ENCODE measurements at places on chromosomes 2 and 18.

DNA sequence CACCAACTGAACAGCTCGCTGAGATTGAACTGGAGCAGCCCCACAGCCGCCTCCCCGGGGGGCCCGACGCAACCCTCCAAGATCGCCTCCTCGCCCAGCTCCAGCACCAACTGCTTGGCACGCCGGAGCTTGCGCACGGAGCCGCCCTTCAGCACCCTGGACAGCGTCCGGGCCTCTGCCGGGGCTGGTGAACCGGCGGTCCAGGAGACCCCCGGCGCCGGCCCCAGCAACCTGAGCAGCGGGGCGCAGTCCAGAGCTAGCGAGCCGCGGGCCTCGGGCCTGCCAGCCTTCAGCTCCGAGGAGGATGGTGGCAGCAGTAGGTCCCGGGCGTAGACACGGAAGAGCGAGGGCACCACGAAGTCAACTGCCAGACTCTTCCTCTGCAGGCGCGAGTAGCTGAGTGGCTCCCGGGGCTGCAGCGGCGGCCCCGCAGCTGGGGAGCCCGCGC, 1.2 kb downstream of the ALK start:
- DNase-seq: peak; percentile 51

GRCh38 chr2:189514104-189514503, 66.5 kb downstream of the SLC40A1 start:
- DNase-seq: no peak

DNA sequence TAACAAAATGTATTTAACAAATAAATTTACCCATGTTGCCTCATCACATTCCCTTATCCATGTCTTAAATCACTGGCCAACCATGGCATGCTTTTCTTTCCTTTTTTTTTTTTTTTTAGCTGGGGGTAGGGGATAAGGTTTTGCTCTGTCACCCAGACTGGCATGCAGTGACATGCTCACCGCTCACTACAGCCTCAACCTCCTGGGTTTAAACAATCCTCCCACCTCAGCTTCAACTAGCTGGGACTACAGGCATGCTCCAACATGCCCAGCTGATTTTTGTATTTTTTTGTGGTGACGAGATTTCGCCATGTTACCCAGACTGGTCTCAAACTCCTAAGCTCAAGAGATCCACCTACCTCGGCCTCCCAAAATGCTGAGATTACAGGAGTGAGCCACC, 266.4 kb downstream of the THSD7B start:
- no peak for DNase-seq

DNA sequence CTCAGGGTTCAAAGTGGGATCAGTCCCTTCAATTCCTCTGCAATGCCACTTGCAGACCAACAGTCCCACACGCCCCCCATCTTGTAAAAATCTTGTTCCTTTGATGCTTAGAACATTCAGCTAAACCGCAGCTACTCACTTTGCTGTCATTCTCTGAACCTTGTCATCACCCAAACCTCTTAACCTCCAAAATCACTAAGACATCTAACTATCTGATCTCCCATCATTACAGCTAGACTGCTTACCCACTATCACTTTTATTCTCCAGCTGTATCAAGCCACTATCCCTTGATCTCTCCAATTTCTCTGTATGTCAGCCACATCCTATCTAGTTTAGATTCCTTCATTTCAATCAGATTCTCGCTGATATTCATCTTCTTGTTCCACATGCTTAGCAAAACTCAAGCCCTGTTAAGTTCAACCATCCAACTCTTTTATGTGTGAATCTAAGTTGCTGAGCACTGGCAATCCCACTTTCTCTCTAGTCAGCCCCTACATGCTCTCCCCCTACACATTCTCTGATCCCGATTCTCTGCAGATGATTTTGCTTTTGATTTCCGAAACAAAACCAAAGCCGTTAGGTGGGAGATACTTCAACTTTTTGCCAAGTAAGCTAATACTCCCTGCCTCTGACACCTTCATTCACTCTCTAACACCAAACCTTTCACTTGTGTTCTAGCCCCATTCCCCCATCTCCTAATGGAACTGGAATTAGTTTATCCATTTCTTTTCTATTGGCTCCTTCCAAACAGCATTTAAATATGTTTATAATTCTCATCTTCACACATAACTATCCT, 4.6 kb downstream of the GTF3C2 start:
- peak; percentile 88 for DNase-seq

GRCh38 chr2:110828330-110828729, 96.0 kb downstream of the ACOXL start:
- DNase-seq: no peak

DNA sequence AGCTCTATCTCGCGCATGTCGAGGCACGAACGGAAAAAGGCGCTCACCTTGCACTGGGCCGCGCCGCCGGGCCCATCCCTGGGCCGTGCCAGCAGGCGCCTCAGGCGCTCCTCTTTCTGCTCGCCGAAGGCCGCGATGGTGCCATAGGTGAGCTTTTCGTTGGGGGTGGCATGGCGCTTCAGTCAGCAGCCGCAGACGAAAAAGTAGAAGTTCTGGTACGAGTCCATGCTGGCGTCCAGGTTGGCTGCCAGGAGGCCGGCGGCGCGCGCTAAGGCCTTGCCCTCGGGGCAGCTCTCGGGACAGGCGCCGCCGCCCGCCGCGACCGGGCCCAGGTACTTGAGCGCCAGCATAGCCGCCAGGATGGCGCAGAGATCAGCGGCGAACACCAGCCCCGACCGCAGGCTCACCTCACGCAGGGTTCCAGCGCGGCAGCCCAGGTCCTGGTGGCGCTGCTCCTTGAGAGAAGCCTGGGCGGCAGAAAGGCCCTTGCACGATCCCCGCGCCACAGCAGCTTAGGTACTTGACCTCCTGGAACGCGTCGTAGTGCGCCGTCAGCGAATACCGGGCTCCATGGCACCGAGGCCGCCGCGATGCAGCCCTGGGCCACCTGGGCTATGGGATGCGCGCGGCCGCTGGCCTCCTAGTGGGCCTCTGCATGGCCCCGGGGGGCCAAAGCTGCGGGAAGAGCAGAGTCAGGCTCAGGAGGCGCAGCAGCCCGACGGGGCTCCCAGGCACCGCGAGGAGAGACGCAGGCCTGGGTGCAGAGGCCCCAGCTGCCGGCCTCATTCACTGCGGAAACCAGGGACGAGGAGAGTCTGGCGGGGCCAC, 12.8 kb downstream of the ALPG start:
- no peak for DNase-seq

GRCh38 chr2:78814331-78814986, 211.0 kb upstream of the REG3G start:
- no peak for DNase-seq

- DNase-seq: no peak
Observed at GRCh38 chr2:157466764-157467163, 22.9 kb upstream of the CYTIP start.

- DNase-seq: no peak
Observed at GRCh38 chr2:232537499-232537898, 2.0 kb upstream of the CHRNG start.

DNA sequence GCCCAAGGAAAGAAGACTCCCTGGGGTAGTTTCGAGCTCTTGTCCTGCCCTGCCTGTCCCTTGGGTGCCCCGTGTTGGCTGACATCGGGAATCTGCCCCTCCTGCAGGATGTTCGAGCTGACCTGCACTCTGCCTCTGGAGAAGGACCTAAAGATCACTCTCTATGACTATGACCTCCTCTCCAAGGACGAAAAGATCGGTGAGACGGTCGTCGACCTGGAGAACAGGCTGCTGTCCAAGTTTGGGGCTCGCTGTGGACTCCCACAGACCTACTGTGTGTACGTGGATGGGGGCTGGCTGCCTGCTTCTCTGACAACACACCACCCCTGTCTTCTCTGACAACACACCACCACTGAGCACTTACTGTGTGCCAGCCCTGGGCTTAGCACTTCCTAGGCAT, 210.8 kb downstream of the DYSF start:
- DNase-seq: no peak

DNA sequence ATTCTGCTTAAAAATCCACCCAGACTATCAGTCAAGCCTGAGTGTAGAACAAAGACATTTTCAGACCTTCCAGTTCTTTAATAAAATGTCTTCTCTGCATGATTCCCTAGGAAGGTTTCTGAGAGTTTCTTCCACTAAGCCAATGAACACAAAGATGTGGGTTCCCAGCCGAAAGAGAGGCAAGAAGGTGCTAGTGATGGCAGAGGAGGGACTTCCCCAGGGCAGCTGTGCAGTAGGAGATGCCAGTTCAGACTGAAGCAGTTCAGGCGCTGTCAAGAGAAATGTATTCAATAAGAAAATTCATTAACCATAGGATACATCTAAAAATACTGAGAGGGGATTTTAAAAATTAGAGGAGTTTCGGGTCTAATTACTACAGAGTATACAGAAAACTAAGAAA, 83.3 kb downstream of the RND3 start:
- no peak for DNase-seq

GRCh38 chr18:78213361-78213994, 766.1 kb upstream of the SALL3 start:
- DNase-seq: no peak

GRCh38 chr18:64882896-64883295, 734.0 kb upstream of the LINC00305 start:
- no peak for DNase-seq

GRCh38 chr2:45688479-45689298, 37.2 kb downstream of the PRKCE start:
- no peak for DNase-seq

GRCh38 chr2:231123362-231123898, 1.4 kb downstream of the HTR2B start:
- DNase-seq: peak; percentile 70

GRCh38 chr2:6580982-6581381, 284.7 kb downstream of the CMPK2 start:
- no peak for DNase-seq

GRCh38 chr2:235501673-235502031, 7.8 kb downstream of the AGAP1 start:
- no peak for DNase-seq

DNA sequence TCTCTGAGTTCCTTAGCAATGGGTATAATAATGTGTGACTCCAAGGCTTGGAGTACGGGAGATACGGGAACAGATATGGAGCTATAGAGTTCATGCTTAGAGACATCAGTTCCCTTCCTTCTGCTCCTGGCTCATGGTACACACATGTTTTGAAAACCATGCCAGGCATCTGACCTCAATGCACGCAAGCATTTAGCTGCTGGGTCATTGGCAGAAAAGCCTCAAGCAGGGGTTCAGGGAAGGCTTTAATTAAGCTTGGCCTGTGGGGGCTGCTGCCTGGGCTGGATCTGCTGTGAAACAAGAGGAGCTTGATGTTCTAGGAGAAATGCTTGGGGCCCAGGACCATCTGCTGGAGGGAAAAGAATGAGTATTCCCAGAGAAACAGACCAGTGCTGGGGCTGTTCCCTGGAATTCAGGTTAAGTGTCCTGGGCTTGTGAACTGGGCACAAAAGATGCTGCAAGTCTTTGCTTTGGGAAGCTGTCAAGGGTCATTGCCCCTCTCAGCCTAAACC, 3.2 kb downstream of the ALLC start:
- no peak for DNase-seq

GRCh38 chr2:150207979-150208378, 279.5 kb downstream of the RND3 start:
- no peak for DNase-seq

GRCh38 chr18:27848336-27848735, 328.6 kb downstream of the CDH2 start:
- no peak for DNase-seq

GRCh38 chr2:64978514-64979268, 10.5 kb upstream of the SLC1A4 start:
- DNase-seq: no peak

DNA sequence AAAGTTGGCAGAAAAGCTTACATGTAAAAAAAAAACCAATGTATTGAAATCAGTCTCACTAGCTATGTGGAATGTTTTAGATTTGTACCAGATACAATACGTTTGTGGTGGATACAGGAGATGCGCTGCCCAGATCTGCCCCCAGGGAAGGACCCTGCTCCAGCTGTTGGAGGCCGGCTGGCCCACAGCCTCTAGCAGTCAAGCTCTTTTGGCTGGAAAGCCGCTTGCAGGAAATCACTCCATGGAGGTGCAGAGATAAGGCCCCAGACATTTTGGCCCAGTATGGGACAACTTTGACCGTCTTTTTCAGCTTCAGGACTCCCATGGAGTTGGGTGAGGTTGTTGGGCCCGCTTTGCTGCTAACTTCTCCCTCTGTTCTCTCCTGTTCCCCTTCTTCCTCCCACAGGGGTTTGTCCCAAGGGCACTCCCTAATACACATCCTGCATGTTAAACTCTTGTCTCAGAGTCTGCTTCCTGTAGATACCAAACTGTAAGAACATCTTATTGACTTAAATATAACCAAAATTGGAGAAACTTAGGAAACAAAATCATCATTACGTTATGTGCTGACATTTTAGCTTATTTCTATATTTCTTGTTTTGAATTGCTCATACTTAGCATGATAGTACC, 1.7 kb upstream of the QPCT start:
- DNase-seq: no peak

- DNase-seq: no peak
Observed at GRCh38 chr2:222290736-222291484, 7.9 kb downstream of the PAX3 start.

DNA sequence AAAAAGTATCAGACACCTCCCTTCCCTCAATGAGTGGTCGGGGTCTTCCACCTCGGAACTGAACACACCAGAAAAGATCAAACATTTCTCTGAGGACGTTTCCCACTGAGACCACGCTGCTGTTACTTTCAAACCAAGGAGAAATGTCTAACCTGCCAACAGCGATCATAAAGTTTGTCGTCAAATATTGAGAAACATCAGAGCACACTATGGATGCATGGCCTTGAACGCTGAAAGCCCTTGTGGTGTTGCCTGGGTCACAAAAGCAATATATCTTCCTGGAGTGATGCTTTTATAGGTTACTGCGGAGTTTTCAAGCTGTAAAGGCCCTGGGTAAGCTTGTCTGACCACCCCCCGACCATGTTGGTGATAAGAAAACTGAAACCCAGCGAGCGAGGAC, 70.2 kb upstream of the ID2 start:
- DNase-seq: no peak

- DNase-seq: no peak
Observed at GRCh38 chr2:88168386-88168785, 1.8 kb upstream of the THNSL2 start.

DNA sequence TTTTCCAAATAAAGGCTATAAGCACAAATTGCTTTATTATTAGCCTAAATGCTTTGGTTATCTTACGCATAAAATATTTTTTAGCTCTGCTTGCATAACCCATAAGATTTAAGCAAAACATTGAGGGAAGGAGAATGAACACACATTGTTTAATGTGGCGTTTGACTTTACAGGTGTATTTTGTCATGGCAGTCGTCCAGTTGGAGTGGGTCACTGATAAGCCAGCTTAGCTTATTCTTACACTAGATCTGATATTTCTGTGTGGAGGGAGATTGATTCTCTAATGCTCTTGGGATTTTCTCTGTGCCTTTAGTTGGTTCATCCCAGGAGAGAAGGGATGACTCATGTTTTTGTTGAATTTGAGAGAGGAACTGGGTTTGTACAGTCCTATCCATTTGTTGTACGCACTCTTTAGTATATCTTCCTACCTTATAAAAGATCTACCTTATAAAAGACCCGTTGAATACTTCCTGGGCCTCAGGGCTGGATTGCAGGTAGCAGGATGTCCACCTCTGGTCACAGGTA, 47.5 kb upstream of the ACYP2 start:
- DNase-seq: no peak

DNA sequence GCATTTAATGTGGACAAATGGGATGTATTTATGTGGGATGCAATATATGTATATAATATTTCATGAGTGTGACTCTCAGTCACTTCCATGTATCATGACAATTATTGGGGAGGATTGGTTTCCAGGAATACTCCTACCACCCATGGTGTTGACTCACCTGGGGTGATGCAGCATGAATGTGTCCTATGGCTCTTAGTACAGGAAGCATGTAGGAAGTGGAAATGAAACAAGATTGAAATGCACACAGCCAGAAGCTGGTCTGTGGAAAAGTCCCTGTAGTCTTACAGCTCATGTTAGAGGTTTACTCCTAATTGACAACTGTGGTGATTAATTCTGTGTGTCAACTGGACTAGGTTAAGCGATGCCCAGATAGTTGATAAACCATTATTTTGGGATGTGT, 89.3 kb upstream of the HAAO start:
- no peak for DNase-seq
